ENCODE measurements at places on chromosomes 5 and 9.

DNA sequence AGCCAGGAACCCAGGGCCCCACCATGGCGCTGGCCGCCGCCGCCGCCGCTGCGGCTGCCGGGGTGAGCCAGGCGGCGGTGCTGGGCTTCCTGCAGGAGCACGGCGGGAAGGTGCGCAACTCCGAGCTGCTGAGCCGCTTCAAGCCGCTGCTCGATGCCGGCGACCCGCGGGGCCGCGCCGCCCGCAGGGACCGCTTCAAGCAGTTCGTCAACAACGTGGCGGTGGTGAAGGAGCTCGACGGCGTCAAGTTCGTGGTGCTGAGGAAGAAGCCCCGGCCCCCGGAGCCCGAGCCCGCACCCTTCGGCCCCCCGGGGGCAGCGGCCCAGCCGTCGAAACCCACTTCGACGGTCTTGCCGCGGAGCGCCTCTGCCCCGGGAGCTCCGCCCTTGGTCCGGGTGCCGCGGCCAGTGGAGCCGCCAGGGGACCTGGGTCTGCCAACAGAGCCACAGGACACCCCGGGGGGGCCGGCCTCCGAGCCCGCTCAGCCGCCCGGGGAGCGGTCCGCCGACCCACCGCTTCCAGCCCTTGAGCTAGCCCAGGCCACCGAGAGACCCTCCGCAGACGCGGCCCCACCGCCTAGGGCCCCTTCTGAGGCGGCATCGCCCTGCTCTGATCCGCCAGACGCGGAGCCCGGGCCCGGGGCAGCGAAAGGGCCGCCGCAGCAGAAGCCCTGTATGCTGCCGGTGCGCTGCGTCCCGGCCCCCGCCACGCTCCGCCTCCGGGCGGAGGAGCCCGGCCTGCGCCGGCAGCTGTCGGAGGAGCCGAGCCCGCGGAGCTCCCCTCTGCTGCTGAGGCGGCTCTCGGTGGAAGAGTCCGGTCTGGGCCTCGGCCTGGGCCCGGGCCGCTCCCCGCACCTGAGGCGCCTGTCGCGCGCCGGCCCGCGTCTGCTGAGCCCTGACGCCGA, 749 bp downstream of the SOWAHA start:
- peak; percentile 19 for DNase-seq

- DNase-seq: no peak
Observed at GRCh38 chr9:123792501-123792900, 137.4 kb downstream of the DENND1A start.

- no peak for DNase-seq
Observed at GRCh38 chr9:32837551-32838058, 54.3 kb downstream of the TMEM215 start.

DNA sequence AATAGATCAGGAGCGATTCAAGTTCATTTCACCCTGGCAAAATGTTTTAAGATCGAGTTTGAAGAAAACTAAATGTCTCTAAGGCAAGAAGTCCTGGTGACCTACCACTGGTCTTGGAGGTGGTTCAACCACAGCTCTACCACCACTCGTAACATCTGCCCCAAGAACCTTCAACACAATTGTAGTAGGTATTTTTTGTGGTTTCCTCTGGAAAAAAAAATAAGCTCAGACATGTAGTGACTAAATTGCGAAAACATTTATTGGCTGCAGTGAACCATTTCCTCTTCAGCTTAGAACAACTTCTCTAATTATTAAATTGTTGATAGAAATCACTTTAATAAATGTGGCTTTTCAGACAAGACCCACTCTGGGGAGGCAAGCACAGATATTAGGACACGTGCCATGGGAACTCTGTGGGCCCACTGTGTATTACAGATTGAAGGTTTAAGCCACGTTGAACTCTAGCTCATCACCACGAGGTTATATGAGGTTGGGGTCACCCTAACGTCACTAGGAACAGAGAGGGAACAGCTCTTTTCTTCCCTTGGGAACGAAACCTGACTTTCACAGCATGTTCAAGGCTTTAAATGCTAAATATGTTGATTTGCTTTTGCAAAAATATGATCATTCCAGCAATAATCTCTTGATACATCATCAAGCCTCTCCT, 142.9 kb downstream of the HSD17B3 start:
- DNase-seq: no peak

GRCh38 chr5:152514827-152515397, 109.8 kb upstream of the NMUR2 start:
- peak; percentile 62 for DNase-seq

DNA sequence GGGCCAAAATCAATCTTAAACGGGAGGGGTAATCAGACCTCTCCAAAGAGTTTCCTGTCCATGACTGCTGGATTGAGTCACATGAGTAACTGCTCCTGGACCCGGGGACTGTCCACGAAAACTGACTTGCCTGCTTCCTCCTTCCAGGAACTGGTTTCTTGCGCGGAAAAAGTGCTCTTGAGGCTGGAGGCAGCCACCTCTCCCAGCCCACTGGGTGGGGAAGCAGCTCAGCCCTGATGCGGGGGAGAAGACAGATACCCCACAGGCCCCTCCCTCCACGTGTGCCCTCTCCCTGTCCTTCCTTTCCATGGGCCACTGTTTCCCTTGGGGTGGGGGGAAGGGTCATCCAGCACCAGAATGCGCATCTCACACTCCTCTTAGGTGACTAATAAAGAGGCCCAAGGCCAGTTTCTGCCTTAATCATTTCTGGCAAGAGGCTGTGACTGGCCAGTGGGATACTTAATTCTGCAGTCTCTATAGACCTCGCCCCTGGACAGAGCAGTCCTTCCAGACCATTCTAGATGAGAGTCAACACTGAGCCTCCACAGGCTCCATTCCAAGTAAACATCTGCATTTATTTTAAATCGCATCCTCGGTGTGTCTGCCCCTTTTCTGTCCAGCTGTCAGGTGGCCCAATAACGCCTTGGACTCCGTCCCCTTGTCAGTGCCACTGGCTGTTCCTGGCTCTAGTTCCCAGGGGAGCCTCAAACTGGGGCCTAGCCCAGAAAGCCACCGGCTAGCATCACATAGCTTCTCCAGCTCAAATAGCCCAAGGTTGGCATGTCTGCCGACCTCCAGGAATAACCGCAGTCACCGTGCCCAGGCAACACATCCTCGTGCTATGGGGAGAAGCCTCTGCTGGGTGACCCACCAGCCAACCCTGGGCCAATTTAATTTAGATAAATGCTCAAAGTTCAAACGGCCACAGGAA, 12.0 kb downstream of the REXO4 start:
- DNase-seq: no peak

DNA sequence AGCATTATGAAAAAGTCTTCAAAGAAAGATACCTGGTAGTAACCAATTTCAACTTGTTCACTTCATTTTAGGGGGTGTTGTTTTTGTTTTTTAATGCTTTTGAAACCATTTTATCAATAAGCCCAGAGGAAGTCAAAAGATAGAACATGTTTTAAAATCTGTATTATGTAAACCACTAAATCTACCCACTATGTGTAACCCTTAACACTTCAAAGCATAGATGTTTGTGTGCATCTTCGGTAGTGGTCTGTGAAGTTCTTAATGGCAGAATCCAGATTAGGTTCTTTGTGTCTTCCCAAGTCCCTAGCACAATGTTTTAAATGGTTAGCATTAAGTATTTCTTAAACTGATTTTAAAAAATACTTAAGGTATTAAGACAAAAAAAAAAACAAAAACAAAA, 6.3 kb downstream of the PLAA start:
- no peak for DNase-seq

GRCh38 chr5:24644761-24645160, at the start of gene CDH10:
Gene CDH10 (minus strand): TSS chr5:24644978. CDS start chr5:24593490, 51,488 bp downstream.
- DNase-seq: peak; percentile 88

- no peak for DNase-seq
Observed at GRCh38 chr5:132475497-132475882, 15.1 kb downstream of the IRF1 start.

DNA sequence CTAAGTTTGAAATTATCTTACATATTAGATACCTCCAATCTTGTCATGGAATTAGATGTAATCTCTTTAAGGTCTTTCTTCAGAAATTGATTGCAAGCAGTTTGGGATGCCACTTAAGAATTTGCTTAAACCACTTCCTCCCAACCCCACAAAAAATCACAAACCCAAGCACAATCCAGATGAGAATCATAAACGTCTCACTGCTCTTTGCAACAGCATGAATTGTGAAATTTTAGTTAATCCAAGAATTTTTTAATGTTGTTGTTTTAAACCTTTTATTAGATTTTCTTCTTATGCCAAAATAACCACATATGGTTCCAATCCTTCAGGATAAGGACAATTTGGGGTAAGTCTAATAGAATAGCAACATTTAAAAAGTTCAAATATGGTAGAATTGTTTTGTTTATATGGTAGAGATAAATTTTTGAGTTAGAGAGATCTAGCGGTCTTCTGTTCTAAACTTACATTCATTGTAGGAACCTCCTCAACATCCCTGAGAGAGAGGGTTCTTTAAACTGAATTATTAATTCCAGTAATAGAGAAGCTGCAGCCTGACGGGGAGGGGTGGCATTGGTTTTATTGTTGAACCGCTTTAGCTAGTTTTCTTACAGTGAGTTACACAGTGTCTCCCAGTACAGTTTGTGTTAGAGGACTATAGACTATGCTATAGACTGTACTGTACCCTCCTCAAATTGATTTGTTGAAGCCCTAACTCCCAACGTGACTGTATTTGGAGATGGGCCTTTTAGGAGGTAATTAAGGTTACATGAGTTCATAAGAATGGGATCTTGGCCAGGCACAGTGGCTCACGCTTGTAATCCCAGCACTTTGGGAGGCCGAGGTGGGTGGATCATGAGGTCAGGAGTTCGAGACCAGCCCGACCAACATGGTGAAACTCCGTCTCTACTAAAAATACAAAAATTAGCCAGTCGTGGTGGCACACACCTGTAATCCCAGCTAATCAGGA, 24.8 kb upstream of the IL6ST start:
- DNase-seq: no peak

- DNase-seq: no peak
Observed at GRCh38 chr9:134617836-134618162, 23.8 kb upstream of the COL5A1 start.

- DNase-seq: peak; percentile 38
Observed at GRCh38 chr9:107425101-107426025, 64.2 kb downstream of the KLF4 start.

DNA sequence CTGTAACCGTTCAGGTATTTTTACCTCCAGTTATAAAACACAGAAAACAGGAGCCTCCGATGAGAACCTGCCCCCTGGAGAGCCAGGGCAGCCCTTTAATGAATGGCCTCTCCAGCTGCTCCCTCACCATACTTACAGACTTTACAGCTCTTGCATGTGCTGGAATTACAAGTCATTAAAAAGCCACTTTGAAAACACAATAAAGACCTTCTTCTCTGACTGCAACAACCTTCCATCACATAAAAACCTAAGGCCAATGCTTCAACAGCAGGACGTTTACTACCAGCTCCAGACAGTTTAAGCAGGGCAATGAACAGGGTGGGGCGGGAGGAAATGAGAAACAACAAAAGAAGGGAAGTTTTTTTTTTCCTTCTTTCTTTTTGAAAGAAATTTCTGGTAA, 213.8 kb downstream of the MLLT3 start:
- no peak for DNase-seq

DNA sequence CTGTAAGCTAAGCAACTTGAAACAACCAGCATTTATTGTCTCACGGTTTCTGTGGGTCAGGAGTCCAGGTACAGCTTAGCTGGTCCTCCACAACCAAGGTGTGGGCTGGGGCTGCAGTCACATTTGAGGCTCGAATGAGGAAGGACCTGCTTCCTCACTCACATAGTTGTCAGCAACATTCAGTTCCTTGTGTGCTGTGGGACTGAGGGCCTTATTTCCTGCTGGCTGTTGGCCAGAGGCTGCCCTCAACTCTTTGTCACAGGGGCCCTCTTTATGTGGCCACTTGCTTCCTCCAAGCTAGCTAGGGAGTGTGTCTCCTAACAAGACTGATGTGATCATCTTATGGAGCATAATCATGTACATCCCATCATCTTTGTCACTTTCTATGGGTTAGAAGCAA, 29.2 kb upstream of the SEMA4D start:
- DNase-seq: no peak

DNA sequence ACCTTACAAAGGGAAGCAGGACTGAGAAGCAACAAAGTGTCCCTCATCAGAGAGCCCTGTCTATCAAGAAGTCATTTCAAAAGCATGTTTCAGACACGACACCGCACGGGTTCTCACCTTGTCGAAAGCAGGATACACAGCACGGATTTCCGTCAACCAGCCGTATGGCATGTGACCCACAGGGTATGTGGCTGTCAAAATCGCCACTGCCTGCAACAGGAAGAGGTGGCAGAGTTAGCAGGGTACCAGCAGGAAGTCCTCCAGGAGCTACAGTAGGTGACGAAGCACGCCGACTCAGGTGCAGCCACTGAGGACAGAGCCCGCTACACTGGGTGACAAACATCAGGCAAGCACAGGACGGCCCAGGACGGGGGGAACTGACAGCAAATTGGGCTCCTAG, 81.2 kb downstream of the OTULIN start:
- DNase-seq: no peak

All from NCI-H524 (cell line).